ENCODE measurements at places on chromosomes 4 and X.

- DNase-seq, result no peak
Measured at GRCh38 chrX:41180194-41180908, 95.1 kb downstream of the USP9X start.

GRCh38 chr4:47747846-47748494, 89.9 kb downstream of the CORIN start:
- DNase-seq, result no peak

- no peak for DNase-seq
Measured at GRCh38 chrX:5632061-5632614, 596.5 kb downstream of the NLGN4X start.

DNA sequence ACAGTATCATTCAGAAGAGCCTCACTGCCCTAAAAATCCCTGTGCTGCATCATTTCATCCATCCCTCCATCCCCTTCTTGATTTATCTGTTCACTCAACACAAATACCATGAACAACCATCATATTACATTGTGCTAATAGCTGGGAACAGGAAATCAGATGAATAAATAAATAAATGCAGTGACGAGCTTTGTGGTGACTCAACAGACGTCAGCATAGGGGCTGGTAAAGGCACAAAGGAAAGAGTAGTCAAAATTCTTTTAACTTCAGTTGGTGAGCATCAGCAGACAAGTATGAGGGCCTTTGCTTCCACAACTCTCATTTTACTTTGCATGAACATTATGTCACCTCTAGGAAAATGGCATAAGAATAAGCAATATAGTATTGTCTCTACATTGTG, 65.5 kb downstream of the EDNRA start:
- DNase-seq, result no peak

- DNase-seq, result no peak
Measured at GRCh38 chr4:31234494-31234893, 514.3 kb downstream of the PCDH7 start.

DNA sequence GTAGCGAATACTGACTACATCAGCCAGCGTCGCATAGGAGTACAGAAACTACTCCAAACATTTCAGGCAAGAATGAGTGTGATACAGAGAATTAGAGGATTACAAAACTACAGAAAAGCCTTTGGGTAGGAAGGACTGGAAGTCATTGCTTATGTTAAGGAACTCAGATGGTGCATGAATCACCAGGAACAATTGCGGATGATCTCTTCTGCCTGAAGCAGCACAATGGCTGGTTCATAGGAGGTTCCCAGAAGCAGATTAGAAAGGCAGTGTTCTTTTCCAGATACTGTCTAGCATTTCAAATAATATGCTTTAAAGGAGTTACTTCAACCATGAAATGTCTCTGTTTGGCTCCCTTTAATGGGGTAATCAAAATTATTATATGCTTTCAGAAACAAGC, 42.5 kb upstream of the MAP9 start:
- no peak for DNase-seq

- DNase-seq, result no peak
Measured at GRCh38 chrX:133921764-133922389, 63.5 kb downstream of the GPC3 start.

GRCh38 chrX:2898846-2899512, 30.2 kb downstream of the ARSD start:
- DNase-seq, result no peak

DNA sequence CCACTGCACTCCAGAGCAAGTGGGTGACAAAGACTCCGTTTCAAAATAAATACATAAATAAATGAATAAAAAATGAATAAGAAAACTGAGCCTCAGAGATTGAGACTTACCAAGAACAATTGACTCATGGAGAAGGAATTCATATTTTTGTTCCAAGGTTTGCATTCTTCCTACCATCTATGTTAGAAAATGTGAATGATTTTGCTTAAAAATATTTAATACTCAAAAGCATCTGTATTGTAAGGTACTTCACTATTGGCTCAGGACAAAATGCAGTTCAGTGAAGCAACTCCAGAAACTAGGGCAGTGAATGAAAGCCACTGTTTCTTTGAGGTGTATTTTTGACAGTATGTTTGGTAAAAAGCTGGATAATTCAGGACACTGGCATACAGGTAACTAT, 54.1 kb downstream of the XAGE2 start:
- DNase-seq, result no peak

GRCh38 chrX:84187533-84188319, at the start of gene RPS6KA6:
TSS of gene RPS6KA6 (minus strand) at chrX:84188199. CDS start at chrX:84187899, 300 bp downstream.
- DNase-seq, result no peak

- DNase-seq, result no peak
Measured at GRCh38 chr4:139606579-139607501, 50.8 kb upstream of the SETD7 start.

DNA sequence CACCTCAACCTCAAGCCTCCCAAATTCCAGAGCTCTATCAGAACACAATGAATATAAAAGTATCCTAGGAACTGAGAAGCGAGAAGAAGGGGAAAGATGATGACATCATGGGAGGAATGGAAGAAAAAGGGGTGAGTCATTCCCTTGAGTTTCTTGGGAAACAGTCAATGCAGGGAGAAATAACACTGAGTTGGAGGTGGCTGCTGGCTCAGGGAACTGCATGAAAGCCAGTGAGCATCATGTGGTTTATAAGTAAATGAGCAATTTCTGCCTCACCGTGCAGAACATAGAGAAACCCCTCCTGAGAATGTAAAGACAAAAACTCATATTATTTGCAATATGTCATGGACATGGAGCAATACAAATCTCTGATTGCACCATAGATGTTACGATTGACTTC, 73.3 kb downstream of the SHOX start:
- DNase-seq, result no peak

- no peak for DNase-seq
Measured at GRCh38 chr4:129623233-129623875, 527.4 kb downstream of the C4orf33 start.

DNA sequence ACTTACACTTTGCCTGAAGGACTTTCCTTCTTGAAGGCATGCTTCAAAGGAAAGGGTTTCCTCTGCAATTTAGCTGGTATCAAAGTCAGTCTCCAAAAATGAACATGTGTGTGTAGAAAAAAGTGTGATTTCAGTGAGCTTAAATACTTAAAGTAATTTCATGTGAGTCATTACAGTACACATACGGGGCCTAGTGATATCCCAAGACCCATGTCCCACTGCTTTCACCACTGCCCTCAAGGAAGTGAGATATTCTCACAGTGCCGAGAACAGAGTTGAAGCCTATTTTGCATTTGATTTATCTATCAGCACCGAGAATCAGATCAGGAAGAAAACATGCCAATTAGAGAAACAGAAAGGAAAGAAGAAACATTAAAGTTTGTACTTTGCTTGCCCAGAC, 61.0 kb downstream of the CHST7 start:
- no peak for DNase-seq

DNA sequence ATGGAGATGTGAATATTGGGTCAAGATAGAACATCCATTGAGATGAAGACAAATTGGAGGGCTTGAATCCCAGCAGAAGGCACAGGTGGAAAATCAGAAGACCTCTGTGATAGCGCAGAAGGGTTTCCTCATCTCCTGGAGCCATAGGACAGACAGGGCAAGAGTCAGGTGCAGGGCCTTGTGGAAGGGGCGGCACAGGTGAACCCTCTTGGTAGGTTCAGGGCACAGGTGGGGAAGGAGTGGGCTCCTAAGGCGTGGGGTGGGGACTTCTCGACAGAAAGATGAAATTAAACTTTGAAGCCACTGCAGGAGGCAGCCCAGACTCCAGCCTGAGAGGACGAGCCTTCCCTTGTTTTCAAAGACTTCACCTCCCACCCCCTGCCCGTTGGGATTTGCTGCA, 9.3 kb upstream of the RGS12 start:
- DNase-seq, result no peak

DNA sequence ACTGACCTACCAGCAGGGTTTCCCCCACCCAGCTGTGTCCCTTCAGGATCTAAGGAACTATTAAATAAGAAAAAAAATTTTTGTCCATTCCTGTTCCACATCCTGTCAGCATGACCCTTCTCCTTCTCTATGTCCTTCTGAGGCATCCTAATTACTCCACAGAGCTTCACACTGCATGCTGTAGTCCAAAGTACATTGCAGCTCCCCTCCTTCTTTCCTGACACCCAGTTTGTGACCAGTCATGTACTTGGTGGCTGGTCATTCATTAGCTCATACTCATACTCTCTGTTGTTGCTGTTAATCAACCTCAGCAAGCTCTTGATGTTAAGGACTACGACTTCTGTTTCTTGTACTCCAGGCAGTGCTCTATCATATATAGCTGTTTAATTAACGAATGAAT, 2.4 kb upstream of the EGF start:
- no peak for DNase-seq

GRCh38 chrX:40563784-40564183, 17.0 kb upstream of the ATP6AP2 start:
- DNase-seq, result no peak

DNA sequence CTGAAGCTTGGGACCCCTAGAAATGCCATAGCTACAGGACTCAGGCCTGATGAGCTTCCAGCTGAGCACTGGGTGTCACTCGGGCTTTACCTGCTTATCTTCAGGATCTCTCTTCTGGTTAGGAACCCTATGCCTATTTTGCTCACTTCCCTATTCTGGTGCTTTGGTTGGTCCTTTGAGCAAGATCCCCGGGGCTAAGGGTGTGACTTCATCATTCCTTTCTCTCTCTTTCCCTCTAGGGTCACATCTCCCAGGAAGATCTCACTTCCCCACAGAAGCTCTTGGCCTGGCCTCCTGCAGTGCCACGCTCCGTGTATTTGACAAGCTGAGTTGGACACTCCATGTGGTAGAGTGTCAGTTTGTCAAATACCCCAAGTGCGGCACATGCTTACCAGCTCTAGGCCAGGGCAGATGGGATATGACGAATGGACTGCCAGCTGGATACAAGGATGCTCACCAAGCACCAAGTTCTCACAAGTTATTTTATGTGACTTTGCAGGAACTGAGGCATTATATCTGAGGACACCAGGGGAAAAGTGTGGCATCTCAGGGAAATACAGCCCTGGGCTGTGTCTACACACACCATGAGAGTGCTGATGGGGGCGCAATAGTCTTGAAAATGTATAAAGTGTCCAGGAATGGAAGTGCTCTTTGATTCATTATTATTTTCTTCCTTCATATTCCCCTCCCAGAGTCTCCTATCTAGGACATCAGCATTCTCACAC, 21.1 kb downstream of the VSIG4 start:
- DNase-seq, result no peak

DNA sequence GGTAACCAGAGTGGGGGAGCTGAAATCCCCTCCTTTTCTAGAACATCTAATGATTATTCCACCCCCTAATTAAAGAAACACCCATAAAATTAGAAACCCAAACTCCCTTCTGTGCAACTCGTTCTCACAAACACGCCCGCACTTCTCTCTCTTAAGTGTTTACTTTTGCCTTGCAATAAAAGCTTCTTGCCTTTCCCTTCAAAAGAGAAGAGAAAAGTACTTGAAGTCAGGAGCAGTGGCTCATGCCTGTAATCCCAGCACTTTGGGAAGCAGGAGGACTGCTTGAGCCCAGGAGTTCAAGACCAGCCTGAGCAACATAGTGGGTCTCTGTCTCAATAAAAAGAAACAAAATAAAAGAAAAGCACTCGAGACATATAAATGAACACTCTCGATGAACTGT, 3.6 kb upstream of the GPR173 start:
- DNase-seq, result no peak

DNA sequence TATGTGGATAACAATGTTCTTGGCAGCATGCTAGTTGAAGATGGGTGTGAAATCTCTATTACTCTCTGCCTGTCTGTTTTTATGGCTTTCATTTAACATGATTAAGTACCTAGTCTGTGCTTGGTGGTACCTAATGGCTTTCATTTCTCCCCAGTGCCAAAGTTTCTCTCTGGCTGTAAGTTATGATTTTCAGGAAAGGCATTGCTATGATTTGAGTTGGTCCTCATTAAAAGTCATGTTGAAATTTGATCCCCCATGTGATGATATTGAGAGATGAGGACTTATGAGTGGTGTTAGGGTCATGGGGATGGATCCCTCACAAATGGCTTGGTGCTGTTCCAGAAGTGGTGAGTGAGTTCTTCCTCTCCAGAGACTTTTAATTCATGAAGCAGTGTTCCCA, 162.4 kb upstream of the IL15 start:
- DNase-seq, result no peak

GRCh38 chr4:160353548-160353947, 1250.7 kb downstream of the RAPGEF2 start:
- no peak for DNase-seq

DNA sequence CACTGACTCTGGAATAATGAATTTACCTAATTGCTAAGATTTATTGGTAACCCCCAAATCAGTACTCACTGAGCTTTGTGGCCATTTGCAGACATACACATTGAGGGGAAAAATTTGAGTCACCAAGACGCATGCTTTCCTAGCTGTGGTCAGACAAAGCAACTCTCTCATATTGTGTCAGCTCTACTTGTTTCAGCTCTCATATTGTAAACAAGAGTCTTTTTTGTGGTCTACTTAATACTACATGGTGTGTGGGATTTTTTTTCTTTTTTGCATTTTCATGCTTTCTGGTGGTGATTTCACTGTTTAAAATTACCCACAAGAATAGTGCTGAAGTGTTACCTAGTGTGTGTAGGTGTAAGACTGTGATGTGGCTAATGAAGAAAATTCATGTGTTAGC, 428.2 kb upstream of the GALNT7 start:
- no peak for DNase-seq

DNA sequence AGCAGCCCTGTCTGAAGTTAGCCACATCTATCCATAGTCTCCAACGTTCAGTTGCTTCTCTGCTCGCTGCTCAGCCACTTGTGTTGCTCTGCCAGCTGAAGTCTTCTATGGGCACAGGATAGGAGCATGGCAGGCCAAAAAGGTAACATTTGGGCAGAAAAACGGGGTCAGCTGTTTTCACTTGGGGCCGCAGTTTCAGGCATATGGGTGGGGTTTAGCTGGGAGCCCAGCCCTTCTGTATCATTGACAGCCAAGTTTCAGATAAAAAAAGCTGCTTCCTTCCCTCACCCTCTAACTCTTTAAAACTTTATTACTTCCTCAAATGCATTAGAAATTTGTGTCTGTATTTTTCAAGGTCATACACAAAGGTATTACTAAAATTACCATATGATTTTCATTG, 18.4 kb upstream of the MANBA start:
- DNase-seq, result no peak

DNA sequence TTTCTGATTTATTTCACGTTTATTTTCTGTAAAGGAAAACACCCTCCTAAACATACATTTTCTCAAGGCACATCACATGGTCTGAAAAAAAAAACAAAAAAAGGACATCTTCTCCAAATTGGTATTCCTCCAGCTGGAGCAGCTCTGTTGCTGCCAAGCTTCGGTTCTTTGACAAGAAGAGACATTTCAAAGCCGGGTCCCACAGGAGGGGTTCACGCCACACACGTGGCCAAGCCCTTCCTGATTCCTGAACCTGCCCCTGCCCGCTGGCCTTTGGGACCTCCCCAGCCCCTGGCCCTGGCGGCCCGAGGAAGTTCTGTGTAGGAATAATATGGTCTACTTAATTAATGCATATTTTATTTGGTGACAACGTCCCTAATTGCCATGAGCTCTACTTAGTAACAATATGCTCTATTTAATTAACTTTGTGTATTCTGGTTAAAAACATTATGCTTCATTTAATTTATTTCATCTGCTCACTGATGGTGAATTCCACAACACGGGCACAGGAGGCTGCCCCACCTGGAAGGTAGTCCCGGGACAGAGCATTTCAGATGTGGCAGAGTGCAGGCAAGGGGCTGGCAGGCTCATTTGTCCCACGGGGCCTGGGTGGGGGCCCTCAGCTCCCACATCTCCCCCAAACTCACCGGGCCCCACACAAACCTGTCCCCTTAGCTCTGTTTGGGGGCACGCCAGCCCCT, 5.4 kb upstream of the RGS12 start:
- no peak for DNase-seq

Data from NCI-H2081 treated with DMSO at 0.1 percent for 48 hours (cell line).